ENCODE measurements at places on chromosomes 6 and 20.

- no peak for DNase-seq
These were observed 190.8 kb downstream of the TENT5A start for GRCh38 chr6:81561731-81562130.

DNA sequence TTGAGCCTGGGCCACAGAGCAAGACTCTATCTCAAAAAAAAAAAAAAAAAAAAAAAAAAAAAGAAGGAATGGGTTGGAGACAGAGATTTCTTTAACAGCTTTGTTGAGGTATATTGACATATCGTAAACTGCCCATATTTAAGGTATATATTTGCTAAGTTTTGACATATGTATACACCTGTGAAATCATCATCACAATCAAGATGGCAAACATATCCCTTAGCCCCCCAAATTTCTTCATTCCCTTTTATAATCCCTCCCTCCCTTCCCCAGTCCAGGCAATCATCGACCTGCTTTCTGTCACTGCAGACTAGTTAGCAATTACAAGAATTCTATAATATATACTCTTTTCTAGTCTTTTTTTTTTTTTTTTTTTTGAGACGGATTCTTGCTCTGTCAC, 29.0 kb downstream of the SERPINB1 start:
- DNase-seq, result no peak

DNA sequence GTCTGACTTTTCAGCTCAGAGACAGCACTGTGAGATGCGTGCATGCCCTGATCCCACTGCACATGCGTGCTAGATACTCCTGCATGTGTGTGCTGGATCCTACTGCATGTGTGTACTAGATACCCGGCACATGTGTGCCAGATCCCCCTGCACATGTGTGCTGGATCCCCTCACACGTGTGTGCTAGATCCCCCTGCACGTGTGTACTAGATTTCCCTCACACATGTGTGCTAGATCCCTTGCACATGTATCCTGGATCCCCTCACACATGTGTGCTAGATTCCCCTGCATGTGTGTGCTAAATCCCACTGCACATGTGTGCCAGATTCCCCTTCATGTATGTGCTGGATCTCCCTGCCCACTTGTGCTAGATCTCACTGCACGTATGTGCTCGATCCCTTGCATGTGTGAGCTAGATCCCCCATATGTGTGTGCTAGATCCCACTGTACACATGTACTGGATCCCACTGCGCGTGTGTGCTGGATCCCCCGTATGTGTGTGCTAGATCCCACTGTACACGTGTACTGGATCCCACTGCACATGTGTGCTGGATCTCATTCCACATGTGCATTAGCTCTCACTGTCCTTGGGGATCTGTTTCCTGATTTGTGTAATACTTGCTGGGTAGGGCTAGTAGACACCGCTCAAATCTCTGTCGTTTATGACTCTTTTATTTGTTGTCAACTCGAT, 214.6 kb downstream of the SMOC2 start:
- no peak for DNase-seq

GRCh38 chr6:27518881-27519795, 46.2 kb upstream of the ZNF184 start:
- DNase-seq, result peak; percentile 96

DNA sequence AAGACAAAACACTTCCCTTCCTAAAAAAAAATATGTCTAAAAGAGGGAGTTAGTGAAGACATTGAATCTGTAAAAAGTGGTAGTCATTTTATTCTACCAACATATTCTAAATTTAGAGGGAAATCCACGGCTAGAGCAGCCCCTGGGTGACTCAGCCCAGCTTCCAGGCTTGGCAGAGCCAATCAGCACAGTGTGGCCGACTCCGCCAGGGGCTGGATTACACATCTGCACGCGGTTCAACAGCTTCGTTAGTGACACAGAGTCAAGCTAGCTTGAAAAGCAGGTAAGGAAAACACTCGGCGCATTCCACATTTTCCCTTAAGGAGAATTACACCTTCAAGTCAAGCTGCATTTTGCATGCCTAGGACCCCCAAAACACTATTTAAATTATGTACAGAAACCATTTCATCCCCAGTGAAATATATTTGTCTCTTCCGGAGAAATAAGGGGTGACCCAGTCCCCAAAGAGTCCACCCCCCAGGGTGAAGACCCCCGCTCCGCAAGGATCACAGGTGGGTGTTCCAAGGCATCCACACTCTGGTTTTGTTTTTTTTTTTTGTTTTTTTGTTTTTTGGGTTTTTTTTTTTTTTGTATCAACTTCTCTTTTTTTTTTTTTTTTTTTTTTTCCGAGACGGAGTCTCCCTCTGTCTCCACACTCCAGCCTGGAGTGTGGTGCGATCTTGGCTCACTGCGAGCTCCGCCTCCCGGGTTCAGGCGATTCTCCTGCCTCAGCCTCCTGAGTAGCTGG, 58.4 kb upstream of the ARID1B start:
- peak; percentile 70 for DNase-seq

DNA sequence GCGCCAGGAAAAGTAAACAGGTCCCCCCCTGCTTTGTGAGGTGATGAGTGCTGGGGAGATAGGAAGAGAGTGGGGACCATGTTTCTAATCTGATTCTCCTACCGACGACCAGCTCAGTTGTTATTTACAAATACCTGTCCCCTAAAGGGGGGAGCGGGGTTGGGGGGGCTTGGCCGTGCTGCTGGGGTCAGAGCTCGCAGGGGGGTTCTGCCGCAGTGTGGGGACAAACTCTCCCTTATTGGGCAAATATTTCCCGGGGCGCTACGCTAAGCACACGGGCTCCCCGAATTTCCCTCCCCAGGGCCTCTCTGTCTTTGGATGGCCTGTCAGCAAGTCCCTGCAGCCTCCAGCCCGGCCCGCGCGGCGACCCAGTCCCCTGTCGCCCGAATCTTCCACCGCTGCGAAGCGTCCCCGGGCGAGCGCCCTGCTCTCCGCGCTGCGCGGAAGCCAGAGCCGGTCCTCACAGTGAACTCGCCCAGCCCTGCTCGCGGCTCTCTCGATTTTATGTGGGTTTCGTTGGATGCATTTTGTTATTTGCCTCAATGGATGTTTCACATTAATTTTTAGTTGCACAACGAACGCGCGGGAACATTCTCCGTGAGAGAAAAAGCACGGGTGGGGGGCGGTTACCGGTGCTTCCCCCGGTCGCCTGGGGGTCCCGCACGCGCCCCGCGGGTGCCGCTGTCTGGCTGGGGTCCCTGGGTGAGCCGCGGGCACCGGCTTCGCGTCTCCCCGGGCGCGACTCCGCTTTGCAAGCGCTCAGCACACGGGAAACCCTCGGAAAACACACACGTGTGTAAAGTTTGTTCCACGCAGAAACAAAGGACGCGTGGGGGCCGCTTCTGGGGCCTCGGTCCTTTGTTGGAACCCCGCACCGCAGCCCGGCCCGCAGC, 1.5 kb upstream of the STX16 start:
- DNase-seq, result no peak

DNA sequence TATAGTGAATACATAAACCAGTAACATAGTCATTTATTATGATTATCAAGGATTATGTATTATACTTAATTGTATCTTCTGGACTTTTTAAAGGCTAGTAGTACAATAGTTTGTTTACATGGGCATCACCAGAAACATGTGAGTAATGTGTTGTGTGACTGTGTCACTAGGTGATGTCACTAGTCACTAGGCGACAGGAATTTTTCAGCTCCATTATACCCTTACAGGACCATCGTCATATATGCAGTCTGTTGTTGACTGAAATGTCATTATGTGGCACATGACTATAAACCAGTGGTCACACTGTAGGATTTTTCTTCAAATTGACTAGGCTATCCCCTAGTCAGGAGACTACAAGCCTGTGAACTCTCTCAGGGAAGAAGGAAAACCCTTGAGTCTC, 86.5 kb upstream of the CENPW start:
- DNase-seq, result no peak

- no peak for DNase-seq
These were observed 194.4 kb downstream of the BMP7 start for GRCh38 chr20:57071954-57072583.

GRCh38 chr6:101102702-101103101, 221.6 kb upstream of the ASCC3 start:
- DNase-seq, result no peak

GRCh38 chr20:19012676-19013075, 199.1 kb downstream of the SCP2D1 start:
- peak; percentile 1 for DNase-seq

DNA sequence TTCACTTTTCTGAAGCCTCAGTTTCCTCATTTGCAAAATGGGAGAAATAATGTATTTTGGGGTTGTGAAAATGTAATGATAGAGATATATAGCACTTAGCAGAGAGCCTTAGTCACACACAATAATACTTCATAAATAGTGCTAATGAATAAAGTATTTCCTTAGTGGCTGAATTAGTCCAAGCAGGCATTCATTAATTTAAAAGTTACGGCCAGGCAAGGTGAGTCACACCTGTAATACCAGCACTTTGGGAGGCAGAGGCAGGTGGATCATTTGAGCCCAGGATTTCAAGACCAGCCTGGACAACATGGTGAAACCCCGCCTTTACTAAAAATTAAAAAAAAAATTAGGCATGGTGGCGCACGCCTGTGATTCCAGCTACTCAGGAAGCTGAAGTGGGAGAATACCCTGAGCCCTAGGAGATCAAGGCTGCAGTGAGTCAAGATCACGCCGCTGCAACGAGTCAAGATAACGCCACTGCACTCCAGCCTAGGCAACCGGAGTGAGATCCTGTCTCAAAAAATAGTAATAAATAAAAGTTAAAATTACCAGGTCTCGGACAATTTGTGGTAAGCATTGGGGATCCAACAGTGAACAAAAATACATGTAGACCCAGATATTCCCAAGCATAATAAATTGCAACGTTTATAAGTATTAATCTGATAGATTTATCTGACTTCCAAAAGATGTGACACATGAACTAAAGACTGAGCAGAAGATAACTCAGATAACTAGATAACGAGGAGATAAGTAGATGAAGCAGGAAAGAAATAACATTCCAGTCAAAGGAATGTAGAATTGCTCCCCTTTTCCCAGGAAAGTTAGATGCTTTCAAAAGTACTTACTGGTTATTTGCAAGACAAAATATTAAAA, 2.1 kb upstream of the IBTK start:
- no peak for DNase-seq

- DNase-seq, result no peak
These were observed 175.9 kb downstream of the ARID1B start for GRCh38 chr6:156953127-156953478.

DNA sequence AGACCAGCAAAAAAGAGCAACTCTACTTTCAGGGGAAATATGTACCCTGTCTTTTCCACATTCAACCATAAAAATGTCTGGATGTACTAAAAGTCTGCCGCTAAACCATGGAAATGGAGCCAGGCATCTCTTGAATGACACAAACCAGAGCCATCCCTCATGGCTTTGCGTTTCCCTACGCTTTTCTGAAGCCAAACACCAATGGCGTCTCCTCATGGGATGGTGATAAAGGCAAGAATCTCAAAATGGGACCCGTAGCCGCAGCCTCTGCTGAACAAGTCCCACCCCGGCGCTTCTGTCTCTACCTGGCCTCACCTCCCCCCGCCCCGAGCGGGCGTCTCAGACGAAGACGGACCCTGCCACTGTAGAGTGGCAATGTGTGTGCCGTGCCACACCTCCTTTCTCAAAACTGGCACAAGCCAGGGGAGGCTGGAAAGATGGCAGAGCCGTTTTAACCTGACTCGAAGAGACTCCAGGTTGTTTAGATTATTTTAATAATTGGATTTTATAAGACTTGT, 80.3 kb upstream of the AFDN start:
- DNase-seq, result no peak

DNA sequence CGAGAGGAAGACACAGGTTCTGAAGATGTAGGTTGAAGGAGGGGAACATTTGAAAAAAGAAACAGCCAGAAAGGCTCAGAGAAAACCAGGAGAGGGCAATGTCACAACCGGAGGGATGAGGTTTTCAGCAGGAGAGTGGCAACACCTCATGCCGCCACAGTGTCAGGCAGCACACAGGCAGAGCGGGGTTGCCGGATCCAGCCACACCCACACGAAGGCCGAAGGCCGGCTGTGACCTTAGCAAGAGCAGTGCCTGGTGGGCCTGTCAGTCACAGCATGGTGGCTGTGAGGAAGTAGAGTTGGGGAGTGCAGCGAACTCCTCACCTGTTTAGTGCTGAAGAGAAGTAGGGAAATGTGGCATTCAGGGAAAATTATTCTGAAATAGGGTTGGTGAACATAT, 14.0 kb downstream of the HDDC2 start:
- DNase-seq, result no peak
